GM10248 (cell line): ENCODE measurements at places on chromosomes 13 and 19.

DNA sequence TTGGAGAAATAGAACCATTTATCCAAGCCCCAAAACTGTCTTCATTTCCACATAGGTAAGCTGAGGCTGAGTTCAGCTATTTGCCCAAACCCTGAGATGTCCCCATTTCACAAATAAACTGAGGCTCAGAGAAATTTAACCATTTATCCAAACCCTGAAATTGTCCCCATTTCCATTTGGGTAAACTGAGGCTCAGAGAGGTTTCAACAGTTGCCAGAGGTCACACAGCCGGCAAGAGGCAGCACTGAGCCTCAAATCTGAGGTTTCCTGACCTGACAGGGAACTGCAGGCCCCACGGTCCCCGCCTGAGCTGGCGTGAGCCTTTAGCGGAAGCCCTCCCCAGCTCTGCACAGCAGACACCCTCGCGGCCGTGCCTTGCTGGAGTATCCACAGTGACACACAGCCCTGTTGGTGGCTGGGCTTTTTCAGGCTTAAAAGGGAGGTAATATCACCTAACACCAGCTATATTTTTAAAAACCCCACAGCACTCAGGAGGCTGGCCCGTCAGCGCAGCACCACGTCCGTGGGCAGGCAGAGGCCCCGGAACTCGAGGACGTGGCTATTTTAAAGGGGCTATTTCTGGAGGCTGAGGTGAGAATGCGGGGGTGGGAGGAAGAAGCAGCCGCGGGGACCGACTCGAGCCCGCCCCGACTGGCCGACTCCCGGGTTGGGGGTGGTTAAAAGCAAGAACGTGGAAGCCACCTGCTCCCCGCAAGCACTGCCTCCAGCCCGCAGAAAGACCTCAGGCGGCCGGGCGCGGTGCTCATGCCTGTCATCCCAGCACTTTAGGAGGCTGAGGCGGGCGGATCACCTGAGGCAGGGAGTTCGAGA lies 18.5 kb downstream of the PTPRS start:
- peak; percentile 89 for DNase-seq

DNA sequence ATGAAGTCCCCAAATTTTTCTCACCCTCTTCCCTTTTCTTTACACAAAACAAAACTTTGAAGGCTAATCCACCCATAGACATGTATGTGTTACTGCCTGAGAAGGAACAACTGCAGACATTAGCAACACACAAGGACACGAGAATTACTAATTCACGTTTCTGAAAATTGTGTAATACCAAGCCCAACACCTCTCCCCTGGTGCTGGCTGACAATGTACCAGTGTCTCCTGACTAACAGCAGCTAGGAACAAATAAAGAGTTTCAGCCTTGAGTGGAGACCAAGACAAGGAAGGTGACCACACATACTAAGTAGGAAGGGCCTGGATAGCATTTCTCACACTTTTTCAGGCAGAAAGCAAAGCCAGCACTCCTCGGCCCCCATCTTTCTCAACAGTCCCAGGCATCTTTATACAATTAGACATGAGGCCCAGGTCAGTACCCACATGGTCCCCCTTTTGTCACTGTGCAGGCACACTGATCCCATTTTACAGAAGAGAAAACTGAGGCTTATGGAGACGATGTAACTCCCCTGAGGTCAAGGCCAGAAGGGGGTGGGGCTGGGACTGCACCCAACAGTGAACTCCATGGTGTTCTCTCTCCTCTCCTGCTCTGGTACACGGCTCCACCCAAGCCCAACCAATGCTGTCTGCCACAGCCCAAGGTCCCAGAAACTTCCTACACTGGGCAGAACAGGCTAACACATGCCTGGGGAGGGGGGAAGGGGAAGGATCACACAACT lies 8.7 kb downstream of the BRD4 start:
- DNase-seq: no peak

- no peak for DNase-seq
Observed at GRCh38 chr13:111857846-111858560, 208.9 kb upstream of the SOX1 start.

DNA sequence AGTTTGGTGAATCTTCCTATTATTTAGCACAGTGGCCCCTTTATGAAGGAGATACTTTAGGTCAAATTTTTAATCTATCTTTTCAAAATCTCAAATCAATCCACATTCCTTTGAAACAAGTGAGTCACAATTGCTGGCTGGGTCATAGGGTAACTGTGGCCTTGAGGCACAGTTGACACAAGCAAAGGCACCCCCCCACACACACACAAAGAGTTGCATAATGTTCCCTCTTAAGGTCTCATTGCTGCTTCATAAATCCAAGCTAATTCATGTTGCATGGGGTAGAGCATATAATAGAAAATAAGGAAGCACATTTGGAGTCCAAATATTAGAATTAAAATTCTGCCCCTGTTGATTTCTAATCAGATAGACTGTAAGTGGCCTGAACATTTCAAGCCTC lies 171.5 kb downstream of the DLEU7 start:
- no peak for DNase-seq

- DNase-seq: no peak
Observed at GRCh38 chr19:28500296-28500695, 712.7 kb downstream of the UQCRFS1 start.

- no peak for DNase-seq
Observed at GRCh38 chr19:16591803-16592556, 19.8 kb upstream of the SLC35E1 start.

DNA sequence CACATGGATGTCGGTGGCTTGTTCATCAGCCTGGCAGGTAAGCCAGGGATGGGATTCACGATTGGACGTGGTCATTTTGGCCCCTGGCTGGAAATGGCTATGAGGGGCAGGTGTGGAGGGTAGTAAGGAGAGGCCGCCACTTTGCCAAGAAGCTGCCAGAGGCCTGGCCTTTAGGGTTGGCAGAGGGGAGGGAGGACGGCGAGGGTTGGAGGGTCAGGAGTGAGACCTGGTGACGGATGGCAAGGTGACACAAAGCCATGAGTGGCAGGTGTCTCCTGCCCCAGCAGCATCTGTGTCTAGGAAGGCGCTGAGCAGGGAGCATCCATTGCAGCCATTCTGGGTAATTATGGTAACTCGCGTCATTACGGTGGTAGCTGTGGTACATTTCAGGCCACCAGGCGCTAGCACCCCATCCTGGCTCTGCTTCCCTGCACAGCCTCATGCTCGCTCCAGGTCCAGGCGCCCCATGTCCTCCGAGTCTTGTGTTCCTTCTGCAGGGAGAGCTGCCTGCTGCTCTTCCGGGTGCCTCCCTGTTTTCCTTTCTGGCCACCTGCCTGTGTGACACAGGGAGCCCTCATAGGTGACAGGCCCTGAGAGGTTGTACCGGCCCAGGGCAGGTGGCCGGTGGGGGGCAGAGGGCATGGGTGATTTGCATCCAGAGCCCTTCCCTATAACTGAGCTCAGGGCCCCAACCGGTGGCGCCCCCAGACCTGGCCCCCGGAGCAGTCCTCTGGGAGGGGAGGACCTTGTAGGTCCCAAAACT lies 4.2 kb downstream of the SSBP4 start:
- no peak for DNase-seq

DNA sequence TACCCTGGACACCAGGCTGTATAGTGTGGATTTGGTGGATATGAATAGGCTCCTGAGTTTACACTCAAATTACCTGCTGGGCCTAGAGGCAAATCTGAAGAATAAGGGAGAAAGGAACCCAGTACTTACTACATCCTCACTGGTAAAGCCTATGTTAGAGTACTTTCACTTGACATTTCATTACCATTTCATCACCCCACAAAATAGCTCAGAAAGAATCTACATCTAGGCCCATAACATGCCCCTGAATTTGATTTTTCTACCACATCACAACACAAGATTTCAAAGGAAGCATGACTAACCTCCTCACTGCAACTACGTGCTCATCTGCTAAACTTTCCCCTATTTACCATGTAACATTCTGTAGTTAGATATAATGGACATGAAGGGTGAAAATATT lies 43.3 kb downstream of the VWA8 start:
- DNase-seq: no peak

GRCh38 chr19:13981988-13982501 lies 24.1 kb downstream of the RFX1 start:
- no peak for DNase-seq

GRCh38 chr13:102620516-102620915 lies 23.7 kb downstream of the TPP2 start:
- no peak for DNase-seq

DNA sequence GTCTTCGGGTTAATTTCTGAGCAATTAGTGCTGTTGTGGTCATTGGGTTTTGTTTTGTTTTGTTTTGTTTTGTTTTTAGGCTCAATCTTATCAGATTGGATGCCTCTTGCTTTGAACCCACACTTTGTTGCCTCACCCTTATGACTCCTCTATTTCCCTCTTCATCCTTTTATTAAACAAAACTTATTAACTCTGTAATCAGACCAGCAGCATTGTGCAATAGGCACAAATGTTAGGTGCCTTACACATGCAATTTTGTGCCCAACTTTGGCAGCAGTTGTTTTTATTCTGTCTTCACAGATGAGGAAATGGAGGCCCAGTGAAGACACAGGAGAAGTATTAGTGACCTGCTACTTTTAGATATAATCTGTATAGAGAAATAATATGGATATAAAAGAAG lies 377.7 kb downstream of the KCNRG start:
- DNase-seq: no peak

DNA sequence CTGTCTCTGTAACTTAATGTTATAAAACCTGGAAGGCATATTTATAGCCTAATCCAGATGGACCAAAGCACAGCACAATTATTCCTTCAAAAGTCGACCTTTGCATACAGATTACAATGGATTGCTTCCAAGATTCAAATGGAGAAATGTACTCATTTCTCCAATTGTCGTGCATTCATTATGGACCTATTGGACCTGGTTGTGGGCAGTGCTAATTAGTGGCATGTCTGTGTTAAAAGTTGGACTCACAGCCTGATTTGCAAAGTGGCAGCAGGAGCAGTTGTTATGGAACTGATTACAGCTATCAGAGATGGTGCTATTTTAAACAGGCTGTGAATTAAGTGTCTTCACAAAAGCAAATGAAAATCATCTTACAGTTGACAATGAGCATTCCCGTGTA lies 1529.3 kb upstream of the SLC10A2 start:
- DNase-seq: no peak

- DNase-seq: no peak
Observed at GRCh38 chr13:81184556-81185265, 843.8 kb upstream of the SPRY2 start.
